ENCODE measurements at places on chromosomes 12 and 14.

DNA sequence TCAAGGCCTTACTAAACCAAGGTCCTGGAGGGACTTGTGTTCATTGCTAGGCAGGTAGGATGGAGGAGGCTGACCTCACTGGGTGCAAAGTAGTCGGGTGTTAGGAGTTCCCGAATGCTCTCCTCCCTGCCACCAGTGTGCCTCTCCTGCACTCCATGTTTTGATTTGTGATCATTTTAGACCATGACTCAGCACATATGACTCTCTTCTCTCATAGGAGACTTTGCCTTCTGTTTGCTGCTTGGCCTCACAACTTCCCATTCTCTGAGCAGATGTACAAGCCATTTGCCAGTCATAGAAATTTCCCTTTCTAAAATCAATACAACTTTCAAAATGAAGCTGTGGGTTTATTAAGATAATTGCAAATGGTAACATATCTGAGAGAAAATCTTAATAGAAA, 46.6 kb upstream of the LRIG3 start:
- no peak for DNase-seq

GRCh38 chr14:54501480-54501879, 8.2 kb upstream of the CGRRF1 start:
- no peak for DNase-seq

- DNase-seq: no peak
Observed at GRCh38 chr12:85424581-85425348, 144.7 kb downstream of the ALX1 start.

DNA sequence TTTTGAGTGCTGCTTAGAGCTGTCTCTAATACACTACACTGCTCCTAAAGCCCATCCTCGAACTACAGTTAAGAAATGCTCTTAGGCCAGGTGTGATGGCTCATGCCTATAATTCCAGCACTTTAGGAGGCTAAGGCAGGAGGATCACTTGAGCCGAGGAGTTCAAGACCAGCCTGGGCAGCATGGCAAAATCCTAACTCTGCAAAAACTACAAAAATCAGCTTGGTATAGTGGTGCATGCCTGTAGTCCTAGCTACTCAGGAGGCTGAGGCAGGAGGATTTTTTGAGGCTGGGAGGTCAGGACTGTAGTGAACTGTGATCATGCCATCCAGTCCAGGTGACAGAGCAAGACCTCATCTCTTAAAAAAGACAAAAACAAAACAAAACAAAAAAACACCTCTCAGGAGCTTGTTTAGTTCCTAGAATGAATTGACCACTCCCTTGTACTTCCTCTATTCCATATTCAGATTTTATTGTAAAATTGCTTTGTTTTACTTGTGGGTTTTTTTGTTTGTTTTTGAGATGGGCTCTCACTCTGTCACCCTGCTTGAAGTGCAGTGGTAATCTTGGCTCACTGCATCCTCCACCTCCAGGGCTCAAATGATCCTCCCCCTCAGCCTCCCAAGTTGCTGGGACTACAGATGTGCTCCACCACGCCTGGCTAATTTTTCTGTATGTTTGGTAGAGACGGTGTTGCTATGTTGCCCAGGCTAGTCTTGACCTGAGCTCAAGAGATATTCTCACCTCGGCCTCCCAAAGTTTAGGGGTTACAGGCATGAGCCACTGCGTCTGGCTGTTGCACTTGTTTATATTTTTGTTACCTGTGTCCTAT, 13.6 kb downstream of the MDM2 start:
- no peak for DNase-seq

- no peak for DNase-seq
Observed at GRCh38 chr14:70573050-70573449, 27.4 kb downstream of the MED6 start.

DNA sequence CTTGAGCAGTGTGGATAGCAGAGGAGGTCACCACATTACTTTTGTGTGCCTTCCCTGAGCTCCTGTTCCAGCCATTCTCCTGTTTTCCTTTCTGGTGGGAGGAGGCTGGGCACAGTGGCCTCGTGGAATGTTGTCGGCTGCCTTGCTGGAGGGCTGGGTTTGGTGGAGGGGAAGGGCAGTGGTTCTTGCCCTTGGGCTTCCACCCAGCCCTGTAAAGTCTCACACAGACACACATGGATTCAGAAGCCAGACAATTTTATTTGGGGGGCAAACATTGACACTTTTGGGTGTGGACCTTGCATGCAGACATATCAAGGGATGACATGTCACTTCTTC, 866 bp downstream of the NPFF start:
- DNase-seq: no peak

DNA sequence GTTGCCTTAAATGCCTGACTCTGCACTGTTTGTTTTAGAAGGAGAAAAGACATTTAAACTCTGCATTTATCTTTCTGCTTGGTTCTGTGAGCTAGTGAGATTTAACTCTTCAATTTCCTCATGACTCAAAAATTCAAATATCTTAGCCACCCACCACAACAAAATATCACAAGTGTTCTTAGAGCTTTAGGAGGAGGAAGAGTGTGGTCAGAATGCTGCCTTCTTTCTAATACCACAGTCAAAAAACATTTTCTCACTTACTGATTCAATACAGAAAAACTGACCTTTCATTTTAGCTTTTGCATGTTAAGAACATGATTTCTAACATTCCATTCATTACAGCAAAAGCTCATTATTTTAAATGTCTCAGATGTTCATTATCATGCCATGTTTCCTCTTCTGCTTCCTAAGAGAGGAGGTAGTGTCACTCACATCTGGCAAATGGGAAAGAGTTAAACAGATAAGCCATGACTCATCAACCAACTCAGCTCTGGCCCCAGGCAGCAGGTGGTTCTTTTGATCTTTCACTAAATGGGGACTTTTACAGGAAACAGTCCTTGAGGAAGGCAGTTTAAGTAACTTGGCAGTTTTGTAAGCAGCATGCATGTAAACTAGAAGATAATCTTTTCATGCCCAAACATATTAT, 56.4 kb upstream of the RNU6-8 start:
- DNase-seq: no peak

GRCh38 chr12:102847131-102847530, 69.9 kb downstream of the PAH start:
- no peak for DNase-seq

DNA sequence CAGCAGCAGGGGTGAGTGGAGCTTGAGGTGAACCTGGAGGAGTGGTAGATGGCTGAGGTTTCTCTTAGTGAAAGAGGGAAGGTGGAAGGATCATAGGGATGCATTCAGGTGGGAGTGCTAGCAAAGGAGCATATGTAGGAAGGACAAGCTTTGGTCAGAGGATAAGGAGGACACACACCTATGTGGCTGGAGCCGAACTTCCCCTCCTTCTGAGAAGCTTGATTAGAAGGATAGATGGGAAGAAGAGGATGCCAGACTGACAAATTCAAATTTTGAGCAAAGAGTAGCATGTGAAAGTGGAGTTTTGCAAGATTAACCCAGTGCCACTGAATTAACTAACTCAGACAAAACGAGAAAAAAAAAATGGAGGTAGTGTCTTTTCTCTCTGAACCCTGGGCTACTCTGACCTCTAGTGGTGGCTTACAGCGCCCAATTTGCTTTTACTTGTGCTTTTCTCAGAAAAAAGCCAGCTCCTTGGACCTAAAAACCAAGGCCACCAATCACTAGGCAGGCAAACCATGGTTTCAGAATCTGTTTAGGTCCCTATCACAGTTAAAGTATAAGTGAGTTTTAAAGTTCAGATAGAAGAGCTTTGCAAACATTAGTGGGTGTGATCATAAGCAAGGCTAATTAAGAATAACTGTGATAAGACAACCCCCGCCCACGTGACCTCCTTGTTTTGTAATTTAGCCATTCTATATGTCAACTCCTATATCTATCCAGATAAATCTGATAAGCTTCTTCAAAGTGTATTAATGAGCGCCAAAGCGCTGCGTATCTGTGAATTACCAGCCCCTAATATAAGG, 15.5 kb downstream of the EMP1 start:
- DNase-seq: peak; percentile 72

DNA sequence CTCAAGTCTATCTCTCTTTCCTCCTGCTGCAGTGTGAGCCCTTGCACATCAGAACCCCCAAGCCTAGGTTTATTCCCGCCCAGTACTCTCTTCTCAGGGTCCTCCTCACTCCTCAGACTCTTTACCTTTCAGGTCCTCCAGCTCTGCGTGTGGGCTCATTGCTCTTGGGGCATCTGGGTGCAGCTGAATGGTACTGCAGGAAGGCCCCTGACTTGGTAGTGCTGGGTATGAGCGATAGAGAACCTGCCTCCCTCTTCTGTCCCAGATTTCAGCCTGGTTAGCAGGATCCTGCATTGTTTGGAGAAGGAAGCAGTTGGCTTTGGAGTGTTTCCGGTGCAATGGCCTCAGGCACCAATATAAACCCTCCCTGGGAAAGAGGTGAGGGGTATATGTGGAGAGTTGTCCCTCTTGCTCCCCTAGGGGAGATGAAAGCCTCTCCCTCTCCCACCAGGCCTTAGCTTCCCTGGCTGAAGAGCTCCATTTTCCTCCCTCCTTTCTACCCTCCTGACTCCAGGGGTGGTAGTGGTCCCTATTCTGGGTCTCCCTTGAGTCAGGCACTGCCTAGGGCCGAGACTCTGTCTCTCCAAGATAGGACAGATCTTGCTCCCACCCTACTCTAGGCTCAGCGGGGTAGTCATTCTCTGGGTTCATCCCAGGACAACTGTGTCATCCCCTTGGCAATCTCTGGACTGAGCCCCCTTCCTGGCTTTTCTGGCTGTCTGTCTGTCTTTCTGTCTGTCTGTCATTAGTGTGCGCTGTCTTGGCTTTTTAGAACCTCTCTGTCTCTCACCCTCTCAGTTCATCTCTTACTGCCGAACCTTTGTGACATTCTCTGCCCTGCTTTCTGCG, 3.8 kb downstream of the LRP1 start:
- DNase-seq: no peak

GRCh38 chr12:125395583-125396215, 330.5 kb downstream of the AACS start:
- DNase-seq: no peak

DNA sequence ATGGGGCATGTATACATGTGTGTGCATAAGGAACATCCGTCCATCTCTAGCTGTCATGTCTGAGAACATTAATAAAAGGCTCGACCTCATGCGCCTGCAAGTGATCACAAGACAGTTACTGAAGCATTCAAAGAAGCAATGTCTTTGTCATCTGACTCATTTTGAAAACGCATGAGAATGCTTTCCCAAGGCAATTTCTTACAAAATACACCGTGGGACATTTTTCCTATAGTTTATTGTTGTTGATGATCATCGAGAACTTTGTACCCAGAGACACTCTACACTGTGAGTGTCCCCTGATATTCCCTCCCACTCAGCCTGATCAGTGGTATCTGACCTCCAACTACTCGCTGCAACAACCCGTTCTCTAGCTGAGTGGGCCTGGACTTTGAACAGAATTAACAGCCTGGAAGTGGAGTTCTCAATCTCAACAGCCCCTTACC, 68.1 kb downstream of the ETV6 start:
- no peak for DNase-seq

- no peak for DNase-seq
Observed at GRCh38 chr12:124428792-124429281, 133.9 kb downstream of the RFLNA start.

DNA sequence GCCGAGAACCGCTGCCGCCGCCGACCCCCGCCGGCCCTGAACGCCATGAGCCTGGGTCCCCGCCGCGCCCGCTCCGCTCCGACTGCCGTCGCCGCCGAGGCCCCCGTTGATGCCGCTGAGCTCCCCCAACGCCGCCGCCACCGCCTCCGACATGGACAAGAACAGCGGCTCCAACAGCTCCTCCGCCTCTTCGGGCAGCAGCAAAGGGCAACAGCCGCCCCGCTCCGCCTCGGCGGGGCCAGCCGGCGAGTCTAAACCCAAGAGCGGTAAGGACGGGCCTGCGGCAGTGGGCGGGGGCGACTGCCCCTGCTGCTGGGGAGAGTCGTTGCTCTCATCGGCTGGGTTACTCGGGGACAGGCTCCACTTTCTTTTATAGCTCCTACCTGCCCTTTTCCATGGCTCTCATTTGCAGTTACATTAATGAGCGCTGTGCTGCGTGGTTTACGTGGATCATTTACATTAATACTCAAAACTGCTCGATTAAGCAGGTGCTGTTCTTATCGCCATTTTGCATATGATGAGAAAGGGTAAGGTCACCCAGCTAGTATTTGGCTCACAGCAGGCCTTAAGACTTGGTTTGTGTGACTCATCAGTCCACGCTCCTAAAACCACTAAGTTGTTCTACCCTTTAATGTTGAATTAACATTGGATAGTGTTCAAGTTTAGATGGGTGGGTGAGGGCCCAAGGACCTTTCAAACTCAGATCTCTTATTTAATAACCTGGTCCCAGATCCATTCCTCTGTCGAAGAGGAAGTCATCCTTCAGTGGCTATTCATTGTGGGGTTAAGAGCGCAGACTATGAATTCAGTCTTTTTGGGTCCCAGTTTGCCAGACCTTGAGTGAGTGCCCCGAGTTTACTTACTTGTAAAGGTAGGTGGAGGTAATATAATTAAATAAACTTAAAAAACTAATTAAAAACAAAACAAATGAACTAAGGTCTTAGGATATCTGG, 823 bp downstream of the RNF10 start:
- peak; percentile 85 for DNase-seq

DNA sequence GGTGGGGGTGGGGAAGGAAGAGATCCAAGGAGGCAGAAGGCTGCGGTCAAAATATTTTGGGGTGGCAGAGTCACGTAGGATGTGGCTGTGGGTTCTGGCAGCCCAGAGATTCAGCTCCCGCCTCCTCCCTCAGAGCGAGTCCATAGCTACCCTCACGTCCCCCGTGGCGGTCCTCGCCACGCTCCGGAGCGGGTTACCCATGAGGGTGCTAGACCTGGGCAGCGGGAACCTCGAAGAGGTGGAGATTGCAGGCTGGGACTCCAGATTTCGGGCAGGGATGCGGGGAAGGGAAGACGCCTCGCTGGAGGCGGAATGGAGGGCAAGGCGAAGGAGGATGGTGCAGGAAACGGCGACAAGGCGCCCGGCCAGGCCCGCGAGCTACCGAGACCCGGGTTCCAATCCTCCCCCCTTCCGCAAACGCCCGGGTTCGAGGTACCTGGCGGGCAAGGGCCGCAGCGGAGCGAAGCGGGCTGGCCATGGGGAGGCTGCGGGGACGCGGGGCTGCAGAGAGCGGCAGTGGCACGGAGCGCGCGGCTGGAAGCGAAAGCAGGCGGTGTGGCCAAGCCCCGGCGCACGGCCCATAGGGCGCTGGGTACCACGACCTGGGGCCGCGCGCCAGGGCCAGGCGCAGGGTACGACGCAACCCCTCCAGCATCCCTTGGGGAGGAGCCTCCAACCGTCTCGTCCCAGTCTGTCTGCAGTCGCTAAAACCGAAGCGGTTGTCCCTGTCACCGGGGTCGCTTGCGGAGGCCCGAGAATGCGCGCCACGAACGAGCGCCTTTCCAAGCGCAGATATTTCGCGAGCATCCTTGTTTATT, 46.2 kb downstream of the BCAT1 start:
- peak; percentile 75 for DNase-seq

- no peak for DNase-seq
Observed at GRCh38 chr12:72304751-72305150, 32.6 kb downstream of the TRHDE start.

DNA sequence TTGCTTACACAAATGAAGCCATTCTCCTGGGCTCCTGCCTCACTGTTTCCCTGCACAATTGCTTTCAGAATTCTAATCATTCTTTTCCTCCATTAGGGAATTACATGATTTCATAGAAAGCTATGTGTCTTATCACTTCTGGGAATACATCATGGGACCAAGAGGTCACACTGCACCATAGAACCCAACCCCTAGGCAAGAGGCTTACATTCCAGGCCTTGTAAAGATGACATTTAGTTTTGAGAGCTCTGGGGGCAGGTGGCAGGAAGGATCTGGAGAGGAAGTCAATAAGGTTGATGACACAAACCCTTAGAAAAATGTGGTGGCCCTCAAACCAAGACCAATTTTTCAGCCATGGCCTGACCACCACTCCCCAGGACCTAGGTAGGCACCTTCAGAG, 57.1 kb downstream of the NUAK1 start:
- no peak for DNase-seq

- DNase-seq: no peak
Observed at GRCh38 chr14:63542231-63542999, 762 bp downstream of the PPP2R5E start.
